ENCODE measurements at places on chromosomes 2 and 18.

- no peak for DNase-seq
These were observed 438.4 kb upstream of the KLHL29 start for GRCh38 chr2:22946553-22946952.

- no peak for DNase-seq
These were observed 27.7 kb upstream of the ATRAID start for GRCh38 chr2:27184115-27184514.

GRCh38 chr2:200777275-200777674 lies 34.4 kb upstream of the BZW1 start:
- peak; percentile 78 for DNase-seq

DNA sequence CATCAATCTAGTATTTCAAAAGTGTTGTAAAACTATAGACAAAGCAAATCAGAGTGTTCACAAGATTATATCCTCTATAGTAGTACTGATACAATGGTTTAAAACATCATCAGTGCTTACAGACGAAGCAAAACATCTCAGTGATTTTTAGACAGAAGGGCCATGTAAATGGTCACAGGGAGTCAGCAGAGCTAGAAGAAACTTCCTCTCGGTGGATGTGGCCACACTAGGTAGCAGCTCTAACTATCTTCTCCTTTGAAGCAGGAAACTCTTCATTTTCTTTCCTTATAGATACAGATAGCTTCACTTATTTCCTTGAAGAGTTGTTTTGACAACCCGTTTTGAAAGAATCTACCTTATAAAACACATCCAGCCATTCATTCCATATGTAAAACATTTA lies 80.4 kb upstream of the CD226 start:
- DNase-seq: no peak

- no peak for DNase-seq
These were observed 58.6 kb upstream of the LYPD6B start for GRCh38 chr2:148979919-148980277.

GRCh38 chr2:24409700-24410556 lies 49.6 kb upstream of the ITSN2 start:
- peak; percentile 81 for DNase-seq

- peak; percentile 90 for DNase-seq
These were observed 19.0 kb downstream of the INO80C start for GRCh38 chr18:35478520-35479435.

GRCh38 chr18:79935098-79935480 lies 16.4 kb downstream of the SLC66A2 start:
- DNase-seq: no peak
